Neural progenitor cell (in vitro differentiated cells): ENCODE measurements at places on chromosomes 12 and 14. TPM values are rescaled to one million over a fixed set of nuclear protein-coding genes. Genes with fewer than 3 reads are reported as not detected.

DNA sequence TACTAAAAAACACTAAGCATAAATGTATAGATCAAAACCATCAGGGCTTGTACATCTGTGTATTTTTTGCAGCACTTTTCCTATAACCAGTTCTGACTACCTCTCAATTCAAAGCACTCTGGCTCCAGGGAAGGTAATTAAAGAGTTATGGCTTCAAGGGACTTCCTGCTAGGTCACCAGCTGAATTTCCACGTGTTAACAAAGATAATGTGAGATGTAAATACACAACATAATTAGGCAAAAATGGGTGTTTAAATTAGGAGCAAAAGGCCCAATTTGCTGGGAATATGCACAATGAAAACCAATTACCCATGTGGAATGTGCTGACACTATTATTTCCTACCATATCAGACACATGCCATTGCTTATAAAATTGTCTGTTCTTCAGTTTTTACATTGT is 513.4 kb upstream of the FLRT2 start:
- H3K4me1 ChIP-seq, result no peaks in the 10 kb centered on the region
- H3K27ac ChIP-seq, result no peak overlapping the region
- DNase-seq, result no peak
- H3K36me3 ChIP-seq, result no peaks in the 10 kb centered on the region

The ENDOU gene
- not detected in 2 replicates for total RNA-seq

The FAIM2 gene
- total RNA-seq, result 0.39 and 1.2 TPM in 2 replicates

- no peaks in the 10 kb centered on the region for H3K27me3 ChIP-seq
- H3K4me3 ChIP-seq, result no peak overlapping the region
- no peaks in the 10 kb centered on the region for H3K36me3 ChIP-seq
- no peak for DNase-seq
- no peaks in the 10 kb centered on the region for H3K4me1 ChIP-seq
Measured at GRCh38 chr12:111546758-111547383, 52.2 kb downstream of the ATXN2 start.

The KRT5 gene
- total RNA-seq, result not detected in 2 replicates

The PRH2 gene
- total RNA-seq, result not detected in 2 replicates

- no peaks in the 10 kb centered on the region for H3K36me3 ChIP-seq
- H3K27me3 ChIP-seq, result peaks cover 29% of the 10 kb centered on the region
- no peak overlapping the region for H3K27ac ChIP-seq
- DNase-seq, result no peak
- no peaks in the 10 kb centered on the region for H3K4me1 ChIP-seq
- H3K4me3 ChIP-seq, result no peak overlapping the region
Measured at GRCh38 chr14:67529947-67530935, 2.8 kb upstream of the PLEKHH1 start.

DNA sequence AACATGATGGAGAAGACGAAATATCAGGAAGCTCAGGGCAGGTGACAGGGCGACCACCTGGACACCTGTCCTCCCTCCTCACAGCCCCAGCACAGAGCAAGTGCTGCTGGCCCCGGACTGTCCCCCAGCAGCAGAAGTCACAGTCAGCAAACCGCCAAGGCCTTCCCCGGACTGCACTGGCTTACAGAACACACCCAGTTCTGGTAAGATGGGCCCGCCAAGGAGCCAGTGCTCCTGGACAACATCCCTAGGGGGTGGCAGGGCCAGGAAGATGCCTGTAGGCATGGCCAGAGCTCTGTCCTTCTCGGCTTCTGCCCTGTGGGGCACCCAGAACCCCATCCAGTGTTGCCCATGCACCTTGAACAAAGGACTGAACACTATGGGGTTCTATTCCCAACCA is 77.9 kb downstream of the BCL11B start:
- no peaks in the 10 kb centered on the region for H3K36me3 ChIP-seq
- DNase-seq, result no peak
- H3K27ac ChIP-seq, result no peak overlapping the region

DNA sequence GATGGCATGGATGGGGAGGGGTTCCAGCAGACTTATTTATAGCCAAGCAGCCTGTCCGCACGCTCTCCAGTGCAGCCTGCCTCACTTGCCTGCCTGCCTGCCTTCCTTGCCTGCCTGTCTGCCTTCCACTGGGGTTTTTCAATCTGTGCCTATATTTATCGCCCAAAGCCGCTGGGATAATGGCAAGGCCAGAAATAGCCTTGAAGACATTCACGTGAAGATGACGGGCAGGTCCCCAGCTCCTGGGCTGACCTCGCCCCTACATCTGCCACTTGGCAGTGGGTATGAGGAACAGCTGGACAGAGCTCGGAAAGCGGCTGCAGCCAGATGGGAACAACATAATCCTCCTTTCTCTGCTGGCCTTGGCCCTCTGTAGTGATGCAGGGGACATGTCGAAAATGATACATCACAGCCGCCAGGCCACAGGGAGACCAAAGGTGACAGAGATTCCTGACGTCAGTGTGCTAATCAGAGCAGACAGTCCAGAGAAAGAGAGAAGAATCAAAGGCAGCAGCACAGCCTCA is 53.3 kb downstream of the PITPNM2 start:
- H3K36me3 ChIP-seq, result no peaks in the 10 kb centered on the region
- no peak overlapping the region for H3K4me3 ChIP-seq
- H3K27me3 ChIP-seq, result no peaks in the 10 kb centered on the region
- H3K27ac ChIP-seq, result no peak overlapping the region
- peaks cover 12% of the 10 kb centered on the region for H3K4me1 ChIP-seq
- DNase-seq, result no peak

DNA sequence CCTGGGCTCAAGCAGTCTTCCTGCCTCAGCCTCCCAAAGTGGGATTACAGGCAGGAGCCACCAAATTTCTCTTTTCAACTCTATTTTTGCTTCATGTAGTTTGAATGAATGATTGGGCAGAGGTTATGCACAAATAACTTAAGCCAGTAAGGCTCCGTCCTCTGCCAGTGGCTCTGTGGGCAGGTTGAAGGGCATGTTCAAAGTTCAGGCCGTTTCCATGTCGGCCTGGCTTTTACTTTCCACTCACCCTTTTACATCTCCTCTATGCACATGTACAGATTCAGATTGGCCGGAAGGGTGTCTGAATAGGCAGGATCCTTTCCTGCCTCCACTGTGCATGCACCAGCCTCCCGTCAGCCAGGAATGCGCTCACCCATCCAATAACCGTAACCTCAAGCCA is 132.3 kb downstream of the EML1 start:
- no peaks in the 10 kb centered on the region for H3K27me3 ChIP-seq
- H3K36me3 ChIP-seq, result peaks cover 15% of the 10 kb centered on the region
- no peaks in the 10 kb centered on the region for H3K4me1 ChIP-seq

The SINHCAF gene
- total RNA-seq, result 432 and 1,260 TPM in 2 replicates

DNA sequence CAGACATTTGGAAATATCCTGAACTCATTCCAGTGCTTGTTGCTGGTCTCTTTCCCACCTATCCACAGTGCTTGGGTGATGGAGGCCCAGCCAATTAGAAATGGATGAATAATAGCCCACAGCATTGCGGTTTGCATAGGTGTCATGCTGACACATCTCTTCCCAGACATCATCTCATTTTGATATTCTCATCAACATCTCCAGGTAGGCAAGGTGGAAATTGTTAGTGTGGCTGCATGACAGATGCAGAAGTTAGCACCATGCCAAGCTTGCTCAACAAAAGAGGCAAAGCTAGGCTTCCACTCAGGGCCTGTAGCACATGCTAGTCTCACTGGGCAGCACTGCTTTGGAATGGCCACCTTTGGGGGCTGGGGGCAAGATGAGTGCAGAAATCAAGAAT is 1118.9 kb downstream of the VRK1 start:
- no peaks in the 10 kb centered on the region for H3K27me3 ChIP-seq
- DNase-seq, result no peak
- no peak overlapping the region for H3K4me3 ChIP-seq
- H3K36me3 ChIP-seq, result no peaks in the 10 kb centered on the region
- no peak overlapping the region for H3K27ac ChIP-seq

The PDZRN4 gene
- 0.06 and 0.09 TPM in 2 replicates for total RNA-seq

DNA sequence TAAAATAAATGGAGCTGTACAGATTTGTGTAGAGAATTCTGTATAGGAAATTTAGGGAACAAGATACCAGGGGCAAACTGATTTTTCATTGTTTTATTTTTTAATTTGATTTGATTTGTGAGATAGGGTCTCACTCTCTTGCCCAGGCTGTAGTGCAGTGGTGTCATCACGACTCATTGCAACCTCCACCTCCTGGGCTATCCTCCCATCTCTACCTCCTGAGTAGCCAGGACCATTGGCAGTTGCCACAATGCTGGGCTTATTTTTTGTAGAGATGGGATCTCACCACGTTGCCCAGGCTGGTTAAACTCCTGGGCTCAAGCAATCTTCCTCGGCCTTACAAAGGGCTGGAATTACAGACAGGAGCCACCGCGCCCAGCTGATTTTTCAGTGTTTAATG is 18.0 kb upstream of the TBK1 start:
- no peak overlapping the region for H3K27ac ChIP-seq
- H3K27me3 ChIP-seq, result no peaks in the 10 kb centered on the region
- peaks cover 31% of the 10 kb centered on the region for H3K36me3 ChIP-seq
- no peaks in the 10 kb centered on the region for H3K4me1 ChIP-seq

DNA sequence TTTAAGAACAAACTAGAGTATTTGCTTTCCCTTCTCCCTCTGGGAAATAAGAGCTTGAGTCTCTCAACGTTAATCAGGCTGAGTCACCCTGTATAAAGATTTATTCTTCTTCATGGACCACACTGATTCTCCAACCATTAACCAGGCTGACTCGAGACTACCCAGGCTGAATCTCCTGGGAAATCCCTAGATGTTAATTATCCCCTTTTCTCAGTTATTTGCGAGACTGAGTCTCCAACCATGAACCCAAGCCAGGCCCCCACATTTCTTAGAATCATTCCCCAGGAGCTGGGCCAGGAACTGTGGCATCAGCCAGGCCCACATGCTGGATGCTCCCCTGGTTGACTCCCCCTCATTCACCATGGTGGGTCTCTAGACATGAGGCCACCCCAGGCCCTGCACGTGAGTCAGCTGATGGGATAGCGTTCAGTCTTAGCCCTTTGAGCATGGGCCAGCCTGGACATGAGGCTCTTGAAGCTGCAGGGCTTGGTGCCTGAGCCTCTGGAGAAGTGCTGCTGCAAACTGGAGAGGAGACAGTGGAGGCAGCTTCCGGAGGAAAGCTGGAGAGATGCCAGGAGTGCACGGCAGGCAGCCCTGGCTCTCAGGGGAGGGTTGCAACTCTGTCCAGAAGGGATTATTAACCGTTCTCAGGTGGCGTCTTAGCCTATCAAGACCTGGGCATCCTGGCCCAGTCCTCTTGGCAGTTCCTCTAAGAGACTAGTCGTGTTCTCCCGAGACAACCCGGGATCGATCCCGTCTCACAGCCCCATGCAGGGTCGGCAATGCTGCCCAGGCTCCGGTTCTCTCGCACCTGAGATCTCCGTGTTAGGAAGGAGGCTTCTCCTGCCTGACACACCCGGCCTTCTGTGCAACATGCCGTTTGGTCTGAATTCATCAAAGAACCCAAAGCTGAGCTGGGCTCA is 296.6 kb downstream of the ADGRD1 start:
- H3K4me1 ChIP-seq, result no peaks in the 10 kb centered on the region
- no peaks in the 10 kb centered on the region for H3K36me3 ChIP-seq
- no peak for DNase-seq
- no peak overlapping the region for H3K4me3 ChIP-seq
- no peaks in the 10 kb centered on the region for H3K27me3 ChIP-seq

DNA sequence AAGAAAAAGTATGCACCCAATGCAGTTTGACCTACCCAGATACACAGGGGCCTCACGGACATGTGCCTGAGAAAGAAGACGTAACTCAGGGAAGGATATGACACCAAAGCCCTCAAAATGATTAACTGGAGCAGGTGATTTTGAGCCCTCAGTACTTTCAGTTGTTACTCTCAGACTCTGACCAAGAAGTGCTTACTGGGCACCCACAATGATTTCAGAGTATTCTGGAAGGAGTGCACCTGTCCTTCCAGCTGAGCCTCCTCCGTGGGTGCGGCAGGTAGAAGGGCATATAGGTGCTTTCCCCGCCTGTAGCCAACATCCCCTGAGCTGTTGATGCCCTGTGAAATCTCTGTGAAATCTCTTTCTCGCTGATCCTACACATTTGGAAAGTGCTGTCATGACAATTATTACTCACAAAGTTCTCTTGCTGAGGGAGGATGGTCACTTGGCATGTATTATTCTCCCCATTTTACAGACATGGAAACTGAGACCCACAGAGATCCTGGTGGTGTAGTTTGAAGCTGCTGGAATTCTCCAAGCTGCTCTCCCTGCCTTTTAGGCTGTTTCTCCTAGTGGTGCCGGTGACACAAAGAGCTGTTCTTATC is 154.3 kb upstream of the CCND2 start:
- no peak overlapping the region for H3K4me3 ChIP-seq
- peaks cover 10% of the 10 kb centered on the region for H3K27me3 ChIP-seq
- H3K36me3 ChIP-seq, result no peaks in the 10 kb centered on the region
- DNase-seq, result no peak

The KLRK1 gene
- total RNA-seq, result not detected in 2 replicates

DNA sequence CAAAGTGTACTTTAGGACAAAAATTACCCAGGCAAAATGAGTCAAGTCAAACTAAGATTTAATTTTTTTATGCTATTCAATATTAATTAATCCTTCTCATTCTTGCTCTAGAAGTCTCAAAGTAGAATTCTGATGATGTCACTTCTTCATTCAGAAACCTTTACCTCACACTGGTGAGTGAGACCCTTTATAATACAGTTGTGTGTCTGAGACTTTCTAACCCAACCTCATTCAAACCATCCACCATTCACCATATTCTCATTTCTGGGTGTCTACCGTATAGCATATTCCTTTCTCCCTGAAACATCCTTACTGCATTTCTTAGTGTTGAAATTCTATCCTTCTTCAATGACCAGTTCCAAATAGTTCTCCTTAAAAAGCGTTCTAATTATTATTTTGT is 40.8 kb upstream of the CFL2 start:
- H3K4me1 ChIP-seq, result no peaks in the 10 kb centered on the region
- no peak for DNase-seq
- H3K36me3 ChIP-seq, result no peaks in the 10 kb centered on the region
- H3K4me3 ChIP-seq, result no peak overlapping the region

DNA sequence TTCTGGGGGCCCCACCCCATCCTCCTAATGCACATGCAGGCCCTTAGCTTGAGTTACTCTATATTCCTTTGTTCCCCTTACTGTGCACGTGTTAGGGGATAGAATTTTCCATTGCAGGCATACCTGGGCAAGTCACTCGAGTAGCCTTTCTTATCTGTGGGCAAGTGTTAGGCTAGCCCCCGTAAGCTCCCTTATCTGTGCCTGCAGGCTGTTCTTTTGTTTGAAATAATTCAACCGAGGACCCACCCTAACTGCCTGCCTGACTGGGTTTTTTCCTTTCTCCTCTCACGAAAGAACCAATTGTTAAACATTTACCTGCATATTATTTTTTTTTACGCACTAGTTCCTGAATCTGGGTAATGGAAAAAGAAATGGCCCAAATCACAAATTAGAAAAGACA is 21.3 kb upstream of the BCAT1 start:
- H3K4me1 ChIP-seq, result no peaks in the 10 kb centered on the region
- H3K4me3 ChIP-seq, result no peak overlapping the region
- DNase-seq, result no peak
- H3K27ac ChIP-seq, result no peak overlapping the region

The OR6C68 gene
- not detected in 2 replicates for total RNA-seq

DNA sequence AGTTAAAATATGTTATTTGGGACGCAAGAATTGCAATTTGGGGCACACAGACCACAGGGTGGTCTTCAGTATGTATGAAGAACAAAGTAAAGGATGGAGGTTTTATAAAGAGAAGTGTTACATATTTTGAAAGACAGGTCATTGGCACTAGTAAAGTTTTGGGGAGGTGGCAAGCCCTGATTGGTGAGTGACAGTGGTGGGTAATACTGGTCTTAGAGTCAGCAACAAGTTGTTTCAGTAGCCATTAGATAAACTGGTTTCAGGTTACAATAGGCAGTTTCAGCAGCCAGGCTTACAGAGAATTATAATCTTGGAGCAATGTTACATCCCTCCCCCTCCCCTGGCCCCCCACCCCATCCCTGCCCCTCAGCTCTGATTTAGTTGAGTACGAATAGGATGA is 17.5 kb downstream of the MARK3 start:
- H3K4me1 ChIP-seq, result peaks cover 31% of the 10 kb centered on the region
- H3K4me3 ChIP-seq, result no peak overlapping the region
- H3K27ac ChIP-seq, result no peak overlapping the region
- H3K36me3 ChIP-seq, result no peaks in the 10 kb centered on the region

The SLC39A2 gene
- not detected in 2 replicates for total RNA-seq
